ENCODE measurements at places on chromosomes 12 and 14.

DNA sequence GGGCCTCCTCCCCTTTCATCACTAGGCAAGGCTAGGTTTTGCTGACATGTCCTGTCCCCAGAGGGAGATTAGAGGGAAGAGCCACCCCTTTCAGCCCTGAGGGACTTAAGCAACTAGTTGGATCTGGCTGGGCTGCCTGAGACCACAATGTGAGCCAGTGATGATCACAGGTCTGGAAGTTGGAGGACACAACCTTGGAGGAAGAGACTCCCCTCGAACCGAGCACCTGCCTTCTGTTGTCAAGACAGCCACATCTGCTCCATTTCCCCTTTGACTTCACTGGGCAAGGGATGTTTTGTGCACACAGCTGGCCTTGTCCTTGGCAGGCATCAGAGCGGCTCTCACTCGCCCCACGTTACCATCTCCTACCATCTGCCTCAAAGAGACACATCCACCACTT is 31.4 kb downstream of the MVK start:
- DNase-seq = no peak

- peak; percentile 14 for DNase-seq
Observed at GRCh38 chr12:219891-220352, 6.0 kb upstream of the SLC6A12 start.

DNA sequence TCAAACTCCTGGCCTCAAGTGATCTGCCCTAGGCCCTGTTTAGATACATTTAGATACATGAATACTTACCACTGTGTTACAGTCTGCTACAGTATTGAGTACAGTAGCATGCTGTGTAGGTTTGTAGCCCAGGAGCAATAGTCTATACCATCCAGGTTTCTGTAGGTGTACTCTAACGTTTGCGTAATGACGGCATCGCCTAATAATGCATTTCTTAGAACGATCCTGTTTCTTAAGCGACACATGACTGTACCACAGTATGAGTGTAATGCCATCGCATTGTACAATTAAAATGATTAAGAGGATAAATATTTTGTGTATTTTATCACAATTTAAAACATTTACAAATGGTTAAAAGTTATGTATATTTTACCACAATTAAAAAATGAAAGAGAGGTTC is 18.9 kb downstream of the TMEM120B start:
- no peak for DNase-seq

DNA sequence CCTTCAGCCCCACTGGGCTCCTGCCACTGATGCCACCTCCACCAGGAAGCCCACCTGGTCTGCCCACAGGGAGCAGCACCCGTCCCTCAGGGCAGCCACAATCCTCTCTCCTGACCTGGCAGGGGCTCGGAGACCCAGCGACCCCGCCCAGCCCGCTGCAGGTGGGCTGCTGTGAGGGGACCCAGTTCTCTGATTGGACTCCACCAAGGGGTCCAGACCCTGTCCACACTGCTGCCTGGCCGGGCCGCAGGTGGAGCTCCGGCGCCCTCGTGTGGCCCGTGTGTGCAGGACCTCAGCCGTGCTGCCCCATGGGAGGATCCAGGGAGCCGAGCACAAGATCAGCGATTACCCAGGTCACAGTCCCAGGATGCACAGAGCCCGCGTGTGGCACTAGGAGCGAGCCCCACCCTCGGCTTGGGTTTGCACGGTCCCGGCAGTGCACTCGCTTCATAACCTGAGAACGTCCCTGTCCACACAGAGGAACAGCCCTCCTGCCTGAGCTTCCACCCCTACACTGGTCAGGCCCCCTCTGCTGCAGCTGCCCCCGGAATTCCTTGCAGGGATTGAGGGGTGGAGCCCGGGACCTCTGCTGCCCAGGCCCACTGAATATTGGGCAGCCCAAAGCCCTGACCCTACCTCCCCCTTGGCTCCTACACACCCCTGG is 35.4 kb upstream of the TMEM179 start:
- DNase-seq = peak; percentile 31

- no peak for DNase-seq
Observed at GRCh38 chr14:104025534-104025933, 60.0 kb upstream of the ASPG start.

GRCh38 chr12:1162081-1162760 is 171.2 kb downstream of the ERC1 start:
- no peak for DNase-seq

GRCh38 chr14:95467657-95468056 is 48.8 kb downstream of the SYNE3 start:
- no peak for DNase-seq

GRCh38 chr12:84075991-84076390 is 836.6 kb downstream of the SLC6A15 start:
- no peak for DNase-seq

DNA sequence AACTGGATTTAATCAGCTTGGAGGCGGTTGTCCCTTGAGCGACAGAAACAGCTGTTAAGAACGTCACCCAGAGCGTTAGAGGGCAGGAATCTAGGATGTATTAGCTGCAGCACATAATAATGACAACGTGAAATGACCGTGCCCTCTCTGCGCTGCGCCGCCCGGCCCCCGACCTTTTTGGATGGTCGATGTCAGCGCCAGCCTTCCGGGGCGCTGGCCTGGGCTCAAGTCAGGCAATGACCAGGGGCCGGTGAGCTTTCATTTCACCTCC is 427 bp upstream of the TMEM120B start:
- no peak for DNase-seq

DNA sequence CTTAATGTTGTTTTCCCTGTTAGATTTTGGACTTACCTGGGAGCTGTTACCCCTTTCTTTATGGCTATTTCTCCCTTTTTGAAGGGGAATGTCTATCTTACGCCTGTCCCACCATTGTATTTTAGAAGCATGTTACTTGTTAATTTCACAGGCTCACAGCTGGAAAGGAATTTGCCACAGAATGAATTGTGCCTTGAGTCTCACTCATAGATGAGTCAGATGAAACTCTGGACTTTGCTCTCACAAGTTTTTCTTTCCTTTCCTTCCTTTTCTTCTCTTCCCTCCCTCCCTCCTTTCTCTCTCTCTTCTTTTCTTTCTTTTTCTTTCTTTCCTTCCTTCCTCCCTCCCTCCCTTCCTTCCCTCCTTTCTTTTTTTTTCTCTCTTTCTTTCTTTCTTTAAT is 9.3 kb upstream of the ATF7IP start:
- no peak for DNase-seq

- no peak for DNase-seq
Observed at GRCh38 chr12:46165191-46165590, 103.7 kb downstream of the SLC38A1 start.

DNA sequence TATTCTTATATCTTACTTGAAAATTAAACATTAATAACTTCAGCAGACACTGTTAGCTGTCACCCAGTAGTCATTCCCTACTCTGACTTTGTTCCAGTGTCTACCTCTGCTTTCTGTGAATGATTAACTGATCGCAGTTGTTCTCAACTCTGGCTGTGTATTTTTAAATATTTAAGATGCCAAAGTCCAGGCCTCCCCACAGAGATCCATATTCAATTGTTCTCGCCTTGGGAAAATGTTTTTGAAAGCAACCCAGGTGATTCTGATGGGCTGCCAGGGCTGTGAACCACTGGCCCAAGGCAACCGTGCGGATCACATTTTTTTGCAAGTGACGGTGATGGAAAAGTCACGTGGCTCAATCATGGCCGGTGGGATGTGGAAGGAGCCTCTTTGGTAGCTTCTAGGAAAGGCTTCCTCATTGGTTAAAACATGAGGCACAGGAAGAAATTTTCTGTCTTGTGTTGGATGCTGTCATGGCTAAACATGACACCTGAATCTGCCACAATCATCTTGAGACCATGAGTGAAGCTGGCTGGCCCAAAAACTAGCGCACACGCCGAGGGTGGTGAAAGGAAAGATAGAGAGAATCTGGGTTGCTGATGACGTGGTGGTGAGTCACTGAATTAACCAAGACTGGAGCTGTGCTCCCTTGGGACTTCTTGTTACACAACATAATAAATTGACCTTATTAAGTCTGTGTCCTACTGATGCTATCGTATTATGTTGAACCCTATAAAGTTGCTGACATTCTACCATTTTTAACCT is 37.2 kb downstream of the RDH12 start:
- DNase-seq = no peak

DNA sequence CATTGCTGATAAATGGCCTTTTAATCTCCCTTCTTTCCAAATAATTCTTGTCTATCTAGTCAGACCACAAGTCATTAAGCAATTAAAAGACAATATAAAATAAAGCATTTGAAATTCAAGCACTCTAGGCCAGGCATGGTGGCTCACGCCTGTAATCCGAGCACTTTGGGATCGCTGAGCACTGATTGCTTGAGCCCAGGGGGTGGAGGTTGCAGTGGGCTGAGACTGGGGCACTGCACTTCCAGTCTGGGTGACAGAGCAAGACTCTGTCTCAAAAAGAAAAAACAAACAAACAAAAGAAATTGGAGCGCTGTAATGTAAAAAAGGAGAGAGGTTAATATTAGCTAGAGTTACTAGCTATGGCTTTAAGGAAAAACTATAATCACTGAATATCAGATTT is 30.5 kb upstream of the CSRP2 start:
- no peak for DNase-seq

GRCh38 chr14:46885566-46885965 is 234.0 kb upstream of the RPL10L start:
- DNase-seq = no peak

GRCh38 chr12:69919495-69919894 is 94.5 kb downstream of the MYRFL start:
- no peak for DNase-seq

DNA sequence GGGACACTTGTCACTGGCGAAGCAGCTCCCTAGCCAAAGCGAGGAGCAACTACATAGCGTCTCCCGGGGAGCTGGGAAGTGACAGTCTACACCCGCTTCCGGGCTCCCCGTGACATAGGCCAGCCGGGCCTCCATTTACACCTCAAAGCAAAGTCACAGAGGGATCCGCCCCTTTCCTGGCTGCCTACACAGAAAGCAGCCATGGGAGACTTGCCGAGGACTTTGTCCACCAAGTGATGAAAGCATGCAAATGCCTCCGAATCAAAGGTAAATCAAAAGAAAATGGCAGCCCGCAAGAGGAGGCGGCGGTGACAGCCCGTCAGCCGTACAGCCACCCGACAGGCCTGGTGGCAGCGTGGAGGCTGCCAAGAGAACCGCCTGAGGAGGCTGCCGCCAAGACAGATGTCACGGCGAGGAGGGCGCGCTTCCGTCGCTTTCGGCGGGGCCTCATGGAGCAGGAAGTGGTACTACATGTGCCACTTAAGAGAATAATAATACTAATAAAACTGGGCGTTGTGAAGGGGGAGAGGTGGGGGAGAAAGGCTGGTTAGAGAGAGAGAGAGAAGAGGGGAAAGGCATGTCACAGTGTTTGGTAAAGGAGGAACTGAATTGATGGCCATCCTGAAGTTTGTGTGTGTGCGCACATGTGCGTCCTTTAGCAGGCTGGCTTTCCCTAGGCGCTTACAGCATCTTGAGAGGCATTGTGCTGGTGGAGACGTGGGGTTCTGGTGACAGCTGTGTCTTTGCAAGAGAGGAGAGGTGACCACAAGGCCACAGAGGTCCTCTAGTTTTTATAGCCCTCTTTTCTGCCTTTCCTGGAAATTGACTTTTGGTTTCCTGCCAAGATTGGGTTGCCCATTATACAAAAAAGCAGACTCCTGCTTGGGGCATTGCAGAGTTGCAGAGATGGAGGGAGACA is 661.7 kb downstream of the VRK1 start:
- peak; percentile 69 for DNase-seq
